ENCODE measurements at places on chromosomes 12 and 14. TPM values are rescaled to one million over a fixed set of nuclear protein-coding genes. Genes with fewer than 3 reads are reported as not detected.

DNA sequence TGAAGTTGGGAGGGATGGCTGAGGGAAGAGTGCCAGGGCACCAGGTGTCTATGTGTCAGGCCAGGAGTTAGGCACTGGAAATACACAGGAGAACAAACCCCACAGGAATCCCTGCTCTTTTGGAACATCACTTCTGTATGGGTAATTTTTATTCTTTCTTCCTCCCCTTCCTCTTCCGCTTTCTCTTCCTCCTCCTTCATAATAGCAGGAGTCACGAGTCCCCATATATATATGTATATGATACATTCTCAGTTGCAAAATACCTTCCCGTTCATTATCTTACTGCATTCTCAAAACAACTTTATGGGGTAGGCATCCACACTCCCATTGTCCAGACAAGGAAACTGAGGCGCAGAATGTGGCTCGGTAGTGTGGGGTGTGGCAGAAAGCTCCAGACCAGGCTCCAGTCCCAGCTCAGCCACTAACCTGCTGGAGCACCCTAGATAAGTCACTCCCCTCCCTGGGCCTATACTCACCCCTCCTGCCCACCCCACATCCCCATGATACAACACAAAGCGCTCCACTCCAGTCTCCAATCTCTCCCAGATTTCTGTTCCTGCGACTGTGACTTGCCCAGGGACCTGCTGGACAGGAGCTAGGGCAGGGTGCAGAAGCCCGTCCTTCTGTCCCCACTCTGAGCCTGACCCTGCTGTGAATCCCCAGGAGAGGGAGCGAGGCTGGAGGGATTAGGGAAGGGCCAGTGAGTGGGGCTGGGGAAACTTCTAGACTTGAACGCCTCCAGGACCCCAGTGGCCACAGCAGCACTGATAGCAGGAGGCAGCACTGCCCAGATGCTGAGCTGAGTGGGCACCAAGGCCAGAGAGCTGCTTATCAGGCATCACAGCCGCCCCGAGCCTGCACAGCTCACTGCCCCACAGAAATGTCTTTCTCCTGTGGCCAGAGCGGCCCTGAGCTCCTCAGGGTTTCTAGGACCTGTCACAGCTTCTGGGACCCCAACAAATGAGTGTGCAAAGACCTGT, 1.4 kb upstream of the AQP2 start:
- no peaks in the 10 kb centered on the region for H3K36me3 ChIP-seq
- no peaks in the 10 kb centered on the region for H3K27me3 ChIP-seq
- H3K4me1 ChIP-seq, result peaks cover 39% of the 10 kb centered on the region
- DNase-seq, result peak; percentile 57
- no peak overlapping the region for H3K27ac ChIP-seq
- H3K4me3 ChIP-seq, result no peak overlapping the region

DNA sequence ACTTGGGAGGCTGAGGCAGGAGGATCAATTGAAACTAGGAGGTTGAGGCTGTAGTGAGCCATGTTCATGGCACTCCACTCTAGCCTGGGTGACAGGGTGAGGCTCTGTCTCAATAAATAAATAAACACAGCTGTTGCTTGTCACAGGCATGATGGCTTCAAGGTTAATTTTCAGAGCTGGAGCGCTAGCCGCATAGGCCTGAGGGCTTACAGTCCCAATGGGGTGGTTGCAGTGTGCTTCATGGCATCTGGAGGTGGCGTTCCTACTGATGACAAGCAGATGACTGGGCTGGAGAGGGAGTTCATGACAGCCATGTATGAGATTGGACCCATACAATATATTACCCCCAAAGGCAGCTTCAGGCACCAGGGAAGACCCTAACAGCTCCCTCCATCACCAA, 1.6 kb upstream of the FMNL3 start:
- peaks cover 39% of the 10 kb centered on the region for H3K4me1 ChIP-seq
- peaks cover 22% of the 10 kb centered on the region for H3K27me3 ChIP-seq
- no peak overlapping the region for H3K27ac ChIP-seq
- no peak overlapping the region for H3K4me3 ChIP-seq
- H3K36me3 ChIP-seq, result no peaks in the 10 kb centered on the region
- DNase-seq, result no peak

The KLRG1 gene
- 5.1 TPM for polyA plus RNA-seq

DNA sequence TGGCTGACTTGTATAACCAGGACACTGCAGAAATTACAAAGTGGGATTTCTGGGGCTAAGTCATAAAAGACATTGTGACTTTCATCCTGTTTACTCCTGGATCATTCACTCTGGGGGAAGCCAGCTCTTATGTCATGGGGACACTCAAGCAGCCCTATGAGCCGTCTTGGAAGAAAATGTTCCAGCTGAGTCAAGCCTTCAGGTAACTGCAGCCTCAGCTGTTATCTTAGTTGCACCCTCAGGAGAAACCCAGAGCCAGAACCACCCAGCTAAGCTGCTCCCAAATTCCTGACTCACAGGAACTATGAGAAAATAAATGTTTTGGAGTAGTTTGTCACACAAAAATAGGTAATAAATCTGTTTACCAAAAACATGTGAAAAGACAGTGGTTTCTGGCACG, 43.1 kb upstream of the GXYLT1 start:
- H3K4me1 ChIP-seq, result no peaks in the 10 kb centered on the region
- no peaks in the 10 kb centered on the region for H3K36me3 ChIP-seq
- H3K27ac ChIP-seq, result no peak overlapping the region
- H3K4me3 ChIP-seq, result no peak overlapping the region

The CLEC7A gene
- 7.7 TPM for polyA plus RNA-seq

GRCh38 chr12:9319044-9319841, 111.0 kb upstream of the PZP start:
- H3K27me3 ChIP-seq, result no peaks in the 10 kb centered on the region
- no peak overlapping the region for H3K27ac ChIP-seq
- no peak for DNase-seq
- no peaks in the 10 kb centered on the region for H3K36me3 ChIP-seq
- no peaks in the 10 kb centered on the region for H3K4me1 ChIP-seq

DNA sequence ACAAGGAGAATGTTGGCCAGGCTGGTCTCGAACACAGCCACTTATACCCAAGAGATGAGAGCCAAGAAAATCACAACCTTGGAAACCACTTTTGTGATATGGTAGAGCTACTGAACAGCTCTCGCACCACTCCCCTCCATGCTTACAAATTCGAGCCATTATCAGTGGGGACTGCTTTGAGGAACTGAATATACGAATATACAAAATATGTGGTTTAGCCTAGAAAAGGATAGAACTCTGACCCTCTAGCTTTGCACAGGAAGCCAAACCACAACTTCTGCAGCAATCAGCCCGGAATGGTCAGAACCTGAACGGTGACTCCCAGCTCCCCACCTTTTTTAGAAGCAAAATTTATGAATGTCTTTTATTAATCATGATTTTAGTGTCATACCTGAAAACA, 129.8 kb upstream of the TMEM132C start:
- H3K27ac ChIP-seq, result no peak overlapping the region
- no peaks in the 10 kb centered on the region for H3K4me1 ChIP-seq
- H3K27me3 ChIP-seq, result no peaks in the 10 kb centered on the region
- H3K36me3 ChIP-seq, result no peaks in the 10 kb centered on the region

GRCh38 chr12:8698132-8698851, 501 bp downstream of the RIMKLB start:
- H3K27me3 ChIP-seq, result no peaks in the 10 kb centered on the region
- DNase-seq, result peak; percentile 92
- H3K4me3 ChIP-seq, result peak overlapping the region; percentile 87
- peaks cover 28% of the 10 kb centered on the region for H3K4me1 ChIP-seq

DNA sequence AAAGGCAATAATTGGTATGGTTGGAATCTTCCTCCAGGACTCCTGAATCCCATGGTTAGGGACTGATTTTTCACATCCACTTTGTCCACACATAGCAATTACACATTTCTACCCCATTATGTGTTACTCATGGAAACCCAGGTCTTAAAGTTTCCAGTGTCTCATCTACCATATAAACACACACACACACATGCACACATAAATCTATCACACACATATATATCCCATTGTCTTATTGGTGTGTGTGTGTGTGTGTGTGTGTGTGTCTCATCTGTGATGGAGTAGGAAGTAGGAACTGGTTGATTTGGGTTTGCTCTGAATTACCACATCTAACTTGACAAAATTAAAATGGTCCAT, 525.4 kb downstream of the FUT8 start:
- H3K27me3 ChIP-seq, result no peaks in the 10 kb centered on the region
- no peak overlapping the region for H3K4me3 ChIP-seq
- DNase-seq, result no peak
- H3K27ac ChIP-seq, result no peak overlapping the region
- H3K4me1 ChIP-seq, result no peaks in the 10 kb centered on the region
- H3K36me3 ChIP-seq, result no peaks in the 10 kb centered on the region

- no peak for DNase-seq
- H3K27ac ChIP-seq, result peak overlapping the region; percentile 82
- H3K4me3 ChIP-seq, result no peak overlapping the region
- peaks cover 25% of the 10 kb centered on the region for H3K4me1 ChIP-seq
- no peaks in the 10 kb centered on the region for H3K27me3 ChIP-seq
Observed at GRCh38 chr14:68513838-68514607, 278.8 kb downstream of the ZFP36L1 start.

DNA sequence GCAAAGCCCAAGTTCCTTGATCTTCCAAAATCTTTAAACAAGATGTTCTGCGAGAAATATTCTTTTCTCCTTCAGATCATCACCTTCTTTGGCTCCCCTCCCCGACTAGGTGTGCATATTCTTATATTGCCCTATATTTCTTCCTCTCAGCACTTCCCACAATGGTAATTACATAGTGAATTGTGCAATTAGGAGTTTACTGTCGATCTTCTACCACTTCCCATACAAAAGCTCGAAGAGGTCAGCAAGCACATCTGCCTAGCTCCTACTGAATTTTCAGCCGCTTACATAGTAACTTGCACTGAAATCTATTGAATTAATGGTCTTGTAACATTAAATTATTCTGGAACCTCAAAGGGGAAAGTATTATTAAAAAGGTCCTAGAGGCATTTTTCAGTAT, 16.7 kb downstream of the OSBPL8 start:
- H3K4me3 ChIP-seq, result no peak overlapping the region
- H3K27me3 ChIP-seq, result no peaks in the 10 kb centered on the region
- DNase-seq, result no peak
- no peak overlapping the region for H3K27ac ChIP-seq
- H3K36me3 ChIP-seq, result no peaks in the 10 kb centered on the region
- H3K4me1 ChIP-seq, result peaks cover 4% of the 10 kb centered on the region

DNA sequence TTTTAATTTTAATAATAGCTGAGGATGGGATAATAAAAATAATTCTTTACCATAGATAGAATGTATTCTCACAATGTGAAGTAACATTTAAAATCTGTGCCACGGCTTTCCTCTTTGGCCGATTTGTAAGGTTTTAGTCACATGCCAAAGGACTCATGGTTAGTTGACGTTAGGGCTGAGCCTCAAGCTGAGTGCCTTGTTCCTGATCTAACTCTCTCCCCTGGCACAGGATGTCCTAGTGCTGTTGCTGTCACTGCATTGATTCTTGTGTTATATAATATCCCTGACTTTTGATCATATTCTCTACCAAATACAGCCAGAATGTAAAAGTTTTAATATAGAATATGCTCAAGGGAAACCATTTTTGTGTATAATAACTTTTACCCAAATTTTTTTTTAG, 144.3 kb downstream of the PELI2 start:
- no peaks in the 10 kb centered on the region for H3K27me3 ChIP-seq
- DNase-seq, result no peak
- H3K36me3 ChIP-seq, result no peaks in the 10 kb centered on the region
